NCI-H1092 (cell line): ENCODE measurements at places on chromosomes 6 and 20.

GRCh38 chr6:74248966-74249365 lies 553.0 kb downstream of the CD109 start:
- no peak for DNase-seq

- no peak for DNase-seq
These were observed 174.6 kb downstream of the LMBRD1 start for GRCh38 chr6:69622230-69622629.

DNA sequence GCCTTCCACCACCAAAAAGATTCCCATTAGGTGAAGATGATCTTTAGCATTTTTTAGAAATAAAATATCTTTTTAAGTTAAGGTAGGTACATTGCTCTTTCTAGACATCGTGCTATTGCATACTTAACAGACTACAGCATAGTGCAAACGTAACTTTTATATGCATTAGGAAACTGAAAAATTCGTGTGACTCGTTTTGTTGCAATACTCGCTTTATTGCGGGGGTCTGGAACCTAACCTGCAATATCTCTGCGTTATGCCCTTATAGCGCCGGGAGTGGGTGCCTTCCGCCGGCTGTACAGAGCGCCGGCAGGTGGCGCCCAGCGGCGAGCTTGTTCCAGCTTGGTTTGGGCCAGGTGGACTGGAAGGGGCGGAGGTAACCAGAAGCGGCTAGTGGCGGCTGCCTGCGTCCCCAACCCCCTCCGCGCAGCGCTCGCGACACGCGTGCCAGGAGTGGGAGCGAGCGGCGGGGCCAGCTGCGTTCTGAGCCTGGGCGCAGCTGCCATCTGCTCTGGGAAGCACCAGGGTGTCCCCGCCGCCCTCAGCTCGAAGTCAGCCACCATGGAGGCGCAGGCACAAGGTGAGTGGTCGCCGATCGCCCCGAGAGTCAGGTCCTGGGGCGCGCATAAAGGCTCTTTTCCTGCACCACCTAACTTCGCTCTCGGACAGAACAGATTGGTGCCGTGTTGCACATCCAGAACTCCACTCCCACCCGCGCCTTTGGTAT lies at the start of gene TPD52L1:
Gene TPD52L1, plus strand, starts transcription at position 383 of the 727 bp plus-strand sequence. Its CDS starts 179 bp downstream, at position 562.
- peak; percentile 68 for DNase-seq

DNA sequence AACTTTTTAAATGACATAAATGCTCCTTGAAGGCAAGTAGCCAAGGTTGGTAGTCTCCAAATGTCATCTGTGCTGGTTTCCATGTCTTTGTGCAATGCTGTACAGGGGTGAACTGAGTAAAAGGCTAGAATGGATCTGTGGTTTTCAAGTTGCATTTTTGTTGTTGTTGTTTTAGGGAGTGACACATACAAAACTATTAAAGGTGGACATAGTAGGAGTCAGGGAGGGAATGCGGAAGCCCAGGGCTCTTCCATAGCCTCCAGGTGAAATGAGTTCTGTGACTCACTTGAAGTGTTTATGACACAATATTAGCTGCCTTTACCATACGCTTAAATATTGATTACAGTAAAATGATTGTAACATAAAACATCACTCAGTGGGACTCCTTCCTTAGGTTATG lies 22.5 kb upstream of the QKI start:
- no peak for DNase-seq

DNA sequence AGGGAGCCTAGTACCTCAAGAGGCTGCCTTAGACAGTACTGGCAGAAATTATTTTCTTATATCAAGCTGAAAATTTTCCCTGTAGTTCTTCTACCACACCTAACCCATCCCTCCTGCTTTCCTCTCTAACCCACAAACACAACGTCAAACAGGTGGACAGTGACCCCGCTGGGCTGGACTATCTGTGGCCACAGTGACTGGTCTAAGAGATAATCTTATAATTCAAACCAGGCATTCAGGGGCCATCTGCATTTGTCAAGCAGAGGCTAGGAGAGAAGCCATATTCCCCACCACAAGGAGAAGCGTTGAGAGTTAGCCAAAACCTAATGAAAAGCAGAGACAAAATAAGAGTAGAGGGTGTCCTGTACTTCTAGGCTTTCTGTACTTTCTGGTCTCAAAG lies 8.2 kb downstream of the HDDC2 start:
- DNase-seq: no peak

- peak; percentile 51 for DNase-seq
These were observed at the start of gene BMP6 for GRCh38 chr6:7725849-7726415. BMP6 (plus strand) TSS chr6:7726099; CDS start chr6:7726956, 857 bp downstream.

- DNase-seq: no peak
These were observed 210.6 kb upstream of the CDH4 start for GRCh38 chr20:61041481-61041880.

DNA sequence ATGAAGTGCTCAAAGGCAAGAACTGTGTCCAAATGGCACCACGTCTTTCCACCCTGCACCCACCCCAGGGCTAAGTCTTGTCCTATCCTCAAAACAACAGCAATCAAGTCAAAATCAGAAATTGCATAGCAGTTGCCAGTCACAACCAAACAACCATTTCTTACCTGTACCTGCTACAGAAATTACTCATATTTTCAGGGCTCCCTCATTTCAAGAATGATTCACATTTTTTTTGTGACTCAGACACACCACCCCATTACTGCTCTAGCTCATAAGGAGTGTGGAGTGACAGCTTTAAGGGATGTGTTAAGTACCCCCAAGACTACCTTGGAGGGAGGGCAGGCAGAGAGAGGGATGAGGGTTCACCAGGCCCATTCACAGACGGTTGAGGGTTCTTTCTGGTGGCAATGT lies 111.7 kb downstream of the TRERF1 start:
- DNase-seq: no peak
